ENCODE measurements at places on chromosomes 7 and 10.

- H3K27me3 ChIP-seq: no peaks in the 10 kb centered on the region
- no peaks in the 10 kb centered on the region for H3K36me3 ChIP-seq
- no peak overlapping the region for H3K4me3 ChIP-seq
- no peak for DNase-seq
These were observed 53.9 kb upstream of the NRP1 start for GRCh38 chr10:33388382-33388781.

- H3K4me1 ChIP-seq: peaks cover 3% of the 10 kb centered on the region
- peak overlapping the region; percentile 89 for H3K4me3 ChIP-seq
These were observed 479 bp downstream of the PNPLA8 start for GRCh38 chr7:108525327-108525984.

DNA sequence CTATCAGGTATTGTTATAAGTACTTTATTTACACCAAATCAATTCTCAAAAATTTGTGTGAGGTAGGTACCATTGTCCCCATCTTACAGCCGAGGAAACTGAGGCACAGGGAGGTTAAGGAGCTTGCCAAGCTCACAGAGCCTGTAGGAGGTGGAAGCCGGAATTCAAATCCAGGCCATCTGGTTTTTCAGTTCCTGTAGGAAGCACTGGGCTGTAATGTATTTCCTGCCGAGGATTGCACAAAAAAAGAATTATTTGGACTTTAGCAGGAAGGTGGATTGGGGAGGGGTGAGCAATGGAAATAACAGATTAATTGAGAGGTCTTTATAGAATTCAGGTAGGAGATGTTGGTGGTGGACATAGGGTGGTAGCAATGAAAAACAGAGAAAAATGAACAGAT, 315.3 kb upstream of the AUTS2 start:
- no peak for DNase-seq
- no peaks in the 10 kb centered on the region for H3K4me1 ChIP-seq
- no peak overlapping the region for H3K27ac ChIP-seq
- H3K27me3 ChIP-seq: no peaks in the 10 kb centered on the region

DNA sequence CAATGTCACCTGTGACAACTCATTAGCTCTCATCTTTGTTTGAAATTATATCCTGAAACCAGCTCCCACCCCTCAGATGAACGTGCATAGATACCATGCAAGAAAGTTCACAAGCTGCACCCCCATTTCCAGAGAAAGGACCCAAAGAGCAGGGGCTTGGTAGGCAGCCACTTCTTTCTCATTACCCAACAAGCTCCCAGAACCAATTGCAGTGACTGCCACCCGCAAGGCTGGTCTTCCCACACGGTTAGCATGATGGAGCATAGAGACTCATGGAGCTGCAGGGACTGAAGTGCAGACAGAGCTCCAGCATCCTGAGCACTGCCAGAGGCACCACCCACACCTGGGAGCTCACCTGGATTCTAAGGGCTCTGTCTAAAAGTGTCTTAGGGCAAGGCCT, 28.5 kb downstream of the FRMPD2 start:
- no peaks in the 10 kb centered on the region for H3K36me3 ChIP-seq
- H3K27me3 ChIP-seq: peaks cover 70% of the 10 kb centered on the region
- H3K4me3 ChIP-seq: no peak overlapping the region
- DNase-seq: no peak

DNA sequence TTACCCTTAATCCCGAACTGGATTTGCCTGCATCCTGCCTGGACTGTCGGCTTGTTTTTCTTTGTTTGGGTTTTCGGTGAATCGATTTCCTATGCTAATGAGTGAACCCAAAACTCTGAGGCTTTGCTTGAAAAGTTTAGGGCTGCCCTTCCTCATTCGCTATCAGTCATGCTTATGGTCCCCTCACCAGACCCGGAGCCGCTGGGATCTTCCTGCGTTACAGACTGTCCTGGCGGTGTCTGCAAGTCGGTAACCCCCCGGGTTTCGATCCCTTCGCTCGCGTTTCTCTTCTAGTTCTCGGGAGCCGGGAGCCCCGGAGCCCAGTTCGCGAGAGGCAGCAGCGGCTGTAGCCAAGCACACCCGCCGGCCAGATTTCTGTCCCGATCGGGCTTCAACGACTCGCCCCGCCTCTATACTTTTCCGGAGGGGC, 2.2 kb downstream of the EMX2 start:
- peak overlapping the region; percentile 95 for H3K4me3 ChIP-seq
- peaks cover 96% of the 10 kb centered on the region for H3K27me3 ChIP-seq

- no peaks in the 10 kb centered on the region for H3K36me3 ChIP-seq
- H3K4me3 ChIP-seq: no peak overlapping the region
- peaks cover 72% of the 10 kb centered on the region for H3K27me3 ChIP-seq
These were observed 76.8 kb upstream of the LEP start for GRCh38 chr7:128164061-128164954.

DNA sequence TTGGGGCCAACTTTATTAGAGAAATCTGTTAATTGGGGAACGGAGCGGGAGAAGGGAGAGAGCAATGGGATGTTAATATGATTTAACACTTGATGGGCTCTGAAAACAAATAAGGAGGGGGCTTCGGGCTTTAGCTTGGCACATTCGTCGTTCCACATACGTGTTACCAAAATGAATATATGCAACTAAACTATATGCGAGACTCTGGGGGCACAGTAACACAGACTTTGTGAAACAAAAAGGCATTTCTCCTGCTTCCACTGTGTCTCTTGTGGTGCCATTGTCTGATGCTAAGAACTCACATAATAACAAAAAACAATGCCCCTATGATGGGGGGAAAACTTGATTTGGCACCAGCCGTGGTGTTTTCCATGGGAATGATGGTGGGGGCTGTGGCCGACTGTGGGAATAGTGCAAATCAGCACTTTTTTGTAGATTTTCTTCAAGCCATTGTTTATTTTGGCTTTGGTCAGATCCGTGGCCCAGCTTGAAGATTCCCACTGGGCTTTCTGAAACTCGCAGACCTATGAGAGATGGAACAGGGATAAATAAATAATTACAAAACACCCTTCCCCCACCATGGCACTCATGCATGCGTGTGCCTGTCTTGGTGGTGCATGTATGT, 2.2 kb upstream of the MXI1 start:
- H3K27ac ChIP-seq: no peak overlapping the region
- H3K4me1 ChIP-seq: peaks cover 3% of the 10 kb centered on the region
- H3K27me3 ChIP-seq: peaks cover 12% of the 10 kb centered on the region
- no peak overlapping the region for H3K4me3 ChIP-seq
- DNase-seq: no peak

- no peak overlapping the region for H3K27ac ChIP-seq
- no peak for DNase-seq
- no peaks in the 10 kb centered on the region for H3K36me3 ChIP-seq
- H3K27me3 ChIP-seq: no peaks in the 10 kb centered on the region
These were observed 769.3 kb downstream of the MAGI2 start for GRCh38 chr7:78684201-78684600.

GRCh38 chr7:156356551-156356950, 284.0 kb upstream of the RNF32 start:
- DNase-seq: no peak
- no peak overlapping the region for H3K27ac ChIP-seq
- H3K27me3 ChIP-seq: no peaks in the 10 kb centered on the region

GRCh38 chr7:134515569-134516468, 11.5 kb upstream of the AKR1B10 start:
- H3K36me3 ChIP-seq: no peaks in the 10 kb centered on the region
- peak; percentile 80 for DNase-seq
- H3K27ac ChIP-seq: peak overlapping the region; percentile 56
- H3K27me3 ChIP-seq: no peaks in the 10 kb centered on the region

- peak; percentile 69 for DNase-seq
- no peak overlapping the region for H3K4me3 ChIP-seq
- no peak overlapping the region for H3K27ac ChIP-seq
- H3K4me1 ChIP-seq: no peaks in the 10 kb centered on the region
- H3K36me3 ChIP-seq: no peaks in the 10 kb centered on the region
- no peaks in the 10 kb centered on the region for H3K27me3 ChIP-seq
These were observed 191.1 kb upstream of the LRGUK start for GRCh38 chr7:133936074-133936473.

Data from mesenchymal stem cell (in vitro differentiated cells and primary cell).